Epithelial cell of esophagus (primary cell): ENCODE measurements at places on chromosomes 12 and 14.

DNA sequence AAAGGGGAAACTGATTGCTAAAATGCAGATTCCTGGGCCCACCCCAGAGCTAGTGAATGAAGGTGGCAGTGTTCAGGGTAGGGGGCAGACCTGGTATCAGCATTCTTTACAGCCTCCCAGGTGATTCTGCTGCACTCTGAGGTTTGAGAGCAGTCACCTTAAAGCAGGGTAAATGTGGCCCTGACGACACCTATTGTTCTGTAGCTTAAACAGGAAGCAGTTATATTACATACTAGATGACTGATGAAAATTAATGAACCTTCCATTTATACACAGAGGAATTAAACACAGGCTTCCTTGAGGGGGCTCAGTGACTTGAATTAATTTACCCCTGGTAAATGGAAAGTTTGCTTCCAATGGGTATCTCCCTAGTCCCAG is 25.3 kb downstream of the NUAK1 start:
- DNase-seq, result no peak

GRCh38 chr12:5570416-5570815 is 138.5 kb downstream of the NTF3 start:
- DNase-seq, result no peak

- peak; percentile 81 for DNase-seq
Measured at GRCh38 chr12:70576341-70577282, 60.6 kb downstream of the PTPRB start.

- DNase-seq, result no peak
Measured at GRCh38 chr14:61342486-61342885, 21.1 kb downstream of the PRKCH start.

DNA sequence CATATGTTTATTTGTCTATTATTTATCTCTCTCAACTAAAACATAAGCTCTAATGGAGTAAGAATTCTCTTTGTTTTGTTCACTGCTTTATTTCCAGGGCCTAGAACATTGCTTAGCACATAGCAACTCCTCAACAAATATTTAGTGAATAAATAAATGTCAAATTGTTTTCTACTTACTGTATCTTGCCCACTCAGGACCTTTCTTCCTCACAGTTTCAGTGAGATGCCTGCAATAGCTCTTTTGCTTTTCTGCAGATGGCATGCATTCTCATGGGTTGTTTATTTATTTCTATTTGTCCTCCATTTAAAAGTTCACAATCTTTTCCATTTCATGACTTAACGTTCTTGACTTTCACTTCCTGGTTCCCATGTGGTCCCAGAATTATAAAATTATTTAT is 94.9 kb upstream of the TTC7B start:
- DNase-seq, result no peak

DNA sequence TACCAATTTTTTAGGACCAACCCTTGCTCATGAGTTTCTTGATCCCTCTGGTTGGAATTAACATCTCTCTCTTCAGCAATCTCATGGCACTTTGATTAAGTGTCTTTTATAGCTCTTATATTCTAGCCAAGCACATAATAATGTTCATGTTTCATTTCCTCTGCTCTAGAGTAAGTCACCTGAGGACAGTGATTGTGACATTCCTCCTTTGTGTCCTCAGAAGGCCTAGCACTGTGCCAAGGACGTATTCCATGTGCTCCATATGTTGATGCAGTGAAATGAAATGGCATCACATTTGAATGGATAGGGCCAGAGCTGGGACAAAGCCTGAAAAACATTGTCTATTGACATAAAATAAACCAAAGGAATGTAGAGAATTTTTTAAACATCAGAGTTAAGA is 322.8 kb upstream of the PRICKLE1 start:
- no peak for DNase-seq

GRCh38 chr12:32917094-32917611 is 20.6 kb upstream of the PKP2 start:
- DNase-seq, result peak; percentile 71

DNA sequence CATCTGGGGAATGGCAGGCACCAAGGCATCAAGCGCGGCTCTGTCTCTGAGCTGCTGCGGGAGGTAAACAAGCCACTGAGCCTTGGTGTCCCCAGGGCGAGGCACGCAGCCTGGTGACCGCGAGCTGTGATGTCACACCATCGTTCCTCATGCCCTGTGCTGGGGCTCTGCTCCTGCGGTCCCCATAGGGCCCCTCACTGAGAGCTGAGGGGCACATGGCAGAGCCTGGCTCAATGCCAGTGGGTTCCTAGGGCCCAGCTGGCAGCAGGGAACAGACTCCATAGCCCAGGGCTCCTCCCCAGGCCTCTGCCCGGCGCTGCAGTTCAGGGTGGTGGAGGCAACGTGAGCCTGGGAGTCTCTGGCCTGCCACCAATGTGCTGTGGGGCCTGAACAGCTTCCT is 22.6 kb downstream of the CHGA start:
- DNase-seq, result no peak

DNA sequence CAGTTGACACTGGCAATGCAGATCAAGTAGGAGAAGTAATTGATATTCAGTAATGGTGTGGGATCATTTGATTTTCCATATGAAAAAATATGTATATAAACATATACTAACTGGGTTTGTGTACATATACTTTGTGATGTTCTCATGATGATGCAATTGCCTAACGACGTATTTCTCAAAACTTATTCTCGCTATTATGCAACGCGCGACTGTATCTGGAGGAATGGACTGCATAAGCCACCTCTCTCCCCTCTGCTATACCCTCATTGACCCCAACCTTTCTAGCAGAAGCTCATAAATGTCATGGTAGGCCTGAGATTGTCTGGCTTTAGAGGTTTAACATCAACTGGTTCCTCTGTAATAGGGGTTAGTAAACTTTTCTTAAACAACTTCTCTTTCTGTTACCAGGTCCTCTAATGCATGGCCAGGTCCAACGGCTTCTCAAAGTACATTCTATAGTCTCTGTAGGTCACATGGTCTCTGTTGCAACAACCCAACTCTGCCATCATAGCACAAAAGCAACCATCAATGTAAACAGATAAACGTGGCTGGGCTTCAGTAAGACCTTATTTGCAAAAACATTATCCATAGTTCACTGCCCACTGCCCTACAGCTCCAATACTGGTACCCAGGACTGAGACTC is 59.3 kb downstream of the FOXN3 start:
- no peak for DNase-seq

GRCh38 chr12:3030821-3031429 is 46.3 kb upstream of the TSPAN9 start:
- DNase-seq, result no peak
